IMR-90 (cell line): ENCODE measurements at places on chromosomes 11 and 22. TPM values are rescaled to one million over a fixed set of nuclear protein-coding genes. Genes with fewer than 3 reads are reported as not detected.

The SLC5A4 gene
- under 0.01 and 0.18 TPM in 2 replicates for total RNA-seq

The THY1 gene
- 703 and 816 TPM in 2 replicates for total RNA-seq

The APOBEC3H gene
- total RNA-seq: 0.18 TPM in 1 of 2 replicates, not detected in the other

The PCF11 gene
- total RNA-seq: 26.7 and 34.2 TPM in 2 replicates

- no peak overlapping the region for H3K4me3 ChIP-seq
- 0 out of 2 replicates have a peak, but pooled peaks cover 1% of the 10 kb centered on the region for H3K36me3 ChIP-seq
- H3K27ac ChIP-seq: no peak overlapping the region
- H3K27me3 ChIP-seq: no peaks in the 10 kb centered on the region
- peaks cover 6% of the 10 kb centered on the region for H3K4me1 ChIP-seq
- DNase-seq: no peak
These were observed 45.8 kb downstream of the SIK3 start for GRCh38 chr11:117052196-117053149.

DNA sequence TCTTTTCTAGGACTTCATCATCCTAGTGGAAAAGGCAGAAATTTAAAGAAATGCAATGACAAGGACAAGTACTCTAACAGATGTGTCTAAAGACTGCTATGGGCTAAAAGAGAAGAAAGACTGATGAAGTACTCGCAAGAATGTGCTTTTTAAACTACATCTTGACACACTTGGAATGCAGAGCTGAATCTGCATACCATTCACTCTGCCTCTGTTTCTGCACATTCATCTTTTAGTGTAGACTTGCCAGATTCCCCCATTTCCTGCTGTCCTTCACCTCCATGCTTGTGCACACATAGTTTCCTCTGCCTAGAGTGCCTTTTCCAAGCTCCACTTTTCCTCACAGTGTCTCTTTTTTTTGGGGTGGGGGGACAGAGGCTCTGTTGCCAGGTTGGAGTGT is 239.0 kb upstream of the CCDC179 start:
- DNase-seq: peak; percentile 30
- H3K4me3 ChIP-seq: no peak overlapping the region
- no peaks in the 10 kb centered on the region for H3K36me3 ChIP-seq
- no peak overlapping the region for H3K27ac ChIP-seq
- H3K27me3 ChIP-seq: no peaks in the 10 kb centered on the region

DNA sequence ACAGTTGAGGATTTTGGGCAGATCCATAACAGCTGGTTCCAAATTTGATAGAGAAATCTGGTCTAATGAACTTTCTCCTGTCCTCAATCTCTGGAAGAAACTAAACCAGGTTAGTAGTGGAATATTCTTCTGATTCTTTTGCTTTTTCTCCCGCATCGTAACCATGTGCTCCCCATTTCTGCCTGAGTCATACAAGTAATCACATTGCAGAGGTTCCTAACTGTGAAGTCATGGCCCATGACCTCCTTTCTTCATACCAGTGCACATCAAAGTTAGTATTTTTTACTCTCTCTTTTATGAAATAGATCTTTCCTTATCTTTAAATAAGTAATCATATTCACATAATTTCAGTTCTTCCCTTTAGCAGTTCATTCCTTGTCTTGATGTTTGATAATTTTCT is 249.0 kb downstream of the DYNC2H1 start:
- no peaks in the 10 kb centered on the region for H3K36me3 ChIP-seq
- H3K4me1 ChIP-seq: peaks cover 2% of the 10 kb centered on the region; the same call in 1 of the 2 replicates
- DNase-seq: peak; percentile 71

GRCh38 chr11:8336356-8337129 is 72.9 kb upstream of the LMO1 start:
- no peaks in the 10 kb centered on the region for H3K36me3 ChIP-seq
- no peaks in the 10 kb centered on the region; the same call in 1 of the 2 replicates for H3K27me3 ChIP-seq
- H3K27ac ChIP-seq: no peak overlapping the region
- H3K4me3 ChIP-seq: no peak overlapping the region
- H3K4me1 ChIP-seq: no peaks in the 10 kb centered on the region
- no peak for DNase-seq

GRCh38 chr11:12377824-12378593 is 638 bp downstream of the PARVA start:
- H3K36me3 ChIP-seq: peaks cover 6% of the 10 kb centered on the region; the same call in 1 of the 2 replicates
- no peaks in the 10 kb centered on the region for H3K27me3 ChIP-seq
- peak overlapping the region; percentile 100 for H3K27ac ChIP-seq

GRCh38 chr22:37269936-37270678 is 12.2 kb upstream of the CYTH4 start:
- no peaks in the 10 kb centered on the region for H3K36me3 ChIP-seq
- H3K27me3 ChIP-seq: no peaks in the 10 kb centered on the region
- no peak for DNase-seq
- no peak overlapping the region for H3K4me3 ChIP-seq
- H3K4me1 ChIP-seq: peaks cover 10% of the 10 kb centered on the region

- peaks cover 4% of the 10 kb centered on the region for H3K4me1 ChIP-seq
- no peak overlapping the region for H3K27ac ChIP-seq
- no peaks in the 10 kb centered on the region for H3K27me3 ChIP-seq
- peaks cover 1% of the 10 kb centered on the region; the same call in 1 of the 2 replicates for H3K36me3 ChIP-seq
- peak; percentile 57 for DNase-seq
These were observed 73.6 kb upstream of the GDPD4 start for GRCh38 chr11:77375107-77375506.

DNA sequence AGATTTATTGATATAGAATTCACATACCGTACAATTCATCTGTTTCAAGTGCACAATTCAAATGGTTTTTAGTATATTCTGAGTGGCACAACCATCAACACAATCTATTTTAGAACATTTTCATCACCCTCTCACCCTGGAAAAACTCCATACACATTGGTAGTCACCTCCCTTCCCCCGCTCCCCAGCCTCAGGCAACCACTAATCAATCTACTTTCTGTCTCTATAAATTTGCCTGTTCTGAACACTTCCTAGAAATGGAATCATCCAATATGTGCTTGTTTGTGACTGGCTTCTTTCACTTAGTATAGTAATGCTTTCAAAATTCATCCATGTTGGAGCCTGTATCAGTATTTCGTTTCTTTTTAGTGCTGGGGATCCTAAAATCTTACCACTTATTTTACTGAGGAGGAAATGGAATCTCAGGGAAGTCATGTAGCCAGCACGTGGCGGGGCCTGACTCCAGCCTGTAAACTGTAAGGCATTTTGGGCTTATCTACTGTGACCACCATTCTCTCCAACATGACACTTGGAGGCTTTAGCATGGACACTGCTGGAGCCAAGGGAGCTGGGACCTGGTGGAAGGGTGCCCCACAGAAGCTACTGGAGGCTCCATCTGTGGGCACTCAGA is 905 bp upstream of the UCP3 start:
- no peak overlapping the region for H3K4me3 ChIP-seq
- no peaks in the 10 kb centered on the region; the same call in 1 of the 2 replicates for H3K4me1 ChIP-seq
- H3K36me3 ChIP-seq: no peaks in the 10 kb centered on the region
- H3K27ac ChIP-seq: no peak overlapping the region
- H3K27me3 ChIP-seq: no peaks in the 10 kb centered on the region

DNA sequence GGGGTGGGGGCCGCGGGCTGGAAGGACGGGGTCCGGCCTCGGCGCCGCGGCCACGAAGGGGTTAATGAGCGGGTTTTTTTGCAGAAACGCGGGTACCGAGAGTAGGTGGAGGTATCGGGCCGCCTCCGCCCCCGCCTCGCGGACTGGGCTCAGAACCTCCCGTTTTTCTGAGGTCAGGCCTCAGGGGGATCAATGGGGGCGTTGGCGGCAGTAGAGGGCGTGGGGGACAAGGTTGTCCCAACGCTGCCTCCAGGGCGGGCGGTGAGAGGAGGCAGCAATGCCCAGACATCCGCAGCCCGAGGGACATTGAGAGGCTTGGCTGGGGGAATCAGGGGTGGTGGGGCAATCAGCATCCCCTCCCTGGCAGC is 34.8 kb upstream of the PRODH start:
- no peaks in the 10 kb centered on the region for H3K4me1 ChIP-seq
- no peak overlapping the region for H3K27ac ChIP-seq
- H3K36me3 ChIP-seq: no peaks in the 10 kb centered on the region
- peaks cover 19% of the 10 kb centered on the region; the same call in 1 of the 2 replicates for H3K27me3 ChIP-seq
- no peak overlapping the region; the same call in 1 of the 2 replicates for H3K4me3 ChIP-seq

DNA sequence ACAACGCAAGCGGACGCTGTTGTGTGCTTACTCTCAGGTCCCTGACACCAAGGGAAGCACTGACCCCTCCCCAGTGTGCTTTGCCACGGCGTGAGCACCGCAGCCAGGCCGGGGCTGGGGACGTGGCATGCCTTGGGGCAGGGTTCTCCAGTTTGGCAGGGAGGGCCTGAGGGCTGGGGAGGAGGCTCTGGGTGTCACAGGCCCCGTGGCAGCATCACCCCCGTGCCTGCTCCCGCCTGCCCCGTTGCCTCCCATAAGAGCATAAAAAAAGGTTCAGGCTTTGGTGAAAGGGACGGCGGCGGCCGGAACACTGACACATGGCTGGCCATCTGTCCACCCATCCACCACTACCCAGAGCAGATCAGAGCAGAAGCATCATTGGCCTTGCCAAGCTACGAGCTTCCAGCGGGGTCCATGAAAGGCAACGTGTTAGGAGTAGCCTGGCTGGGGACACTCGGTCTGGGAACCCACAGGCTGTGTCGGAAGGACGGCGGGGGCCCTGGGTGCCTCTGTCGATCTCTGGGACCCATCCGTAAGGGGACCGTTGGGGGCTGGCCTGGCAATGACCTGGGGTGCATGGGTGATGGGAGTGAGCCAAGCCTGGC is 183.0 kb downstream of the IGLL1 start:
- H3K36me3 ChIP-seq: no peaks in the 10 kb centered on the region
- no peak for DNase-seq
- H3K27ac ChIP-seq: no peak overlapping the region
